Suppressor macrophage treated with lipopolysaccharide for 4 hours (primary cell): ENCODE measurements at places on chromosomes 12 and 14.

DNA sequence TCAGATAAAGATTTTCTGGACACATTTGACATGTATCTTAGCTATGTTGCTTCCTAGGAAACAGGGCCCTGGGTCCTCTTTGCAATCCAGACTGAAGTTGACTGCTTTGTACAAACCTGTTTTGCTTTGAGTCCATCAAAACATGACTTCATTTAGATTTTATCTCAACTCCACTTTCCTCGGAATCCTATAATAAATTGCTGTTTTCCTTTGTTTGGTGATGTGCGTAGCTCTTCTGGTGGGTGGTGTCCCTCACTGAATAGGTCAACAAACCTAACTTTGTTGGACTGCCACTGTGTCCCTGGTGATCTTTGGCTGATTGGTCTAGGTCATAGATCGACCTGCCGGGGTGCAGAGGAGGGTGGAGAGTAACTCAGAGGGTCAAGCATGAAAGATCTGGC is 735 bp upstream of the P2RX7 start:
- no peak for DNase-seq

DNA sequence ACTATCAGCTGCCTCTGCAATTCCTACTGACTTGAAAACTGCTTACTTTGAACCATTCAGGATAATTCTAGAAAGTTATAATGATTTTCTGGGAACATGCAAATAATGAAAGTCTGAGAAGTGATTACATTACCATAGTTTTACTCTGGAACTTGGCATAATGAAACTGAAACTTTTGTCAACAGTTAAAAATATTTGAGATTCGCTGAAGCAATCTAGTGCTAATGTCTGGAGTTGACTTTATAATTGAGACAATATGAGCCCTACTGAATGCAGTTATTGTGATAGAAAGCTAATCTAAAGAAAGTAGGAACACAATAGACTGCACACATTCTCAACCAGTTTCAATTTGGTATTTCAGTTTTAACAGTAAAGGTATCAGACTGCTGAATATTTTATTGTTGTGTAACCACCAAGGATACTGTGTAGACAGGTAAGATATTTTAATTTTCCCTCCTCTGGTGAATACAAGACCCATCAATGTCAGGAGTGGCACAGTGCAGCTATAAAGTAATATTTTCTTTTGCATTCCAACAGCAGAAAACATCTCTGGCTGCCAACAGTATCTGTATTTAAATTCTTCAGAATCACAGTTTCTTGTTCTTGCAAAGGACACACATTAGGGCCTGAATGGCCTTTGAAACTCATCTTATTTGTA is 483.5 kb downstream of the ATP23 start:
- peak; percentile 39 for DNase-seq

GRCh38 chr14:50573862-50574261 is 13.9 kb downstream of the ATL1 start:
- no peak for DNase-seq

DNA sequence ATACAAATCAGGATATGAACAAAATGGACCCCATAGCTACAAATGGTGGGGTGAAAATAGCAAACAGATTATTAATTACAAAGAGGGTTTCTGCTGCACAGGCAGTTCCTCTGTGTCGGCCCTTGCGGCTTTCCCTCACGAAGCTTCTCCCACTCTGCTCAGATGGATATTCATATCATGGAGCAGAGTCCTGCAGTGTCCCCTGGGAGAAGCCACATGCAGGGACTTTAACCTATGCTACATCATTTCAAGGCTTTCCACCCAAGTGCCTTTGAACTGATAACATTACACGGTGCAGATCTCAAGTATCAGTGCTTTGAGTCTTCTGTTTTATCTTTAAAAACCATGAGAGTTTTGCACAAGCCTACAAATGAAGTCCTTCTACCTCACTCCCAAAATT is 229.1 kb downstream of the PPM1H start:
- no peak for DNase-seq

DNA sequence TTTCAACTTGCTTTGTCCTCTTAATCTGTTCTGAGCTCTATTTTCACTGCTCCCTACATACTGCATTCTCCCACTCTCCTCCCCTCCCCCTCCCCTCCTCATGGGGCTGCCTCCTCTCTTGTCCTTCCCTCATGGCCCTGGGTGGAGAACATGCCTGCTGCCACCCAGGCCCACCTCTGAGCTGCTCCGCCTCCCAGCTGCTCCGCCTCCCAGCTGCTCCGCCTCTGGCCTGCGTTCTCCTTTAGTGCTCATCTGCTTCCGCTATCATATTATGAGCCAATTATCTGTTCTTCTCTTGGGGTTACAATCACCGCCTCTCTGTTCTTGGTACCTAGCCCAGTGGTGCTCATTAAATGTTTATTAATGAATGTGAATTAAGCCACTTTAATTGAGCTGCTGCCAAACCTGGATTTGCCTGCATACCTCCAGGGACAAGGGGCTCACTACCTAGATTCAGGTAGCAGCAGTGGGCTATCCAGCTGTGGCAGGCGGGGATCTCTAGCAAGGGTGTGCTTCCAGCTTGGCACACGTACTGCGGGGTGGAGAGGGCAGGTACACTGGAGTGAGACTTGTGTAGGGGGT is 32.0 kb upstream of the FAM181A start:
- DNase-seq: no peak

- peak; percentile 79 for DNase-seq
Measured at GRCh38 chr14:103808403-103809001, 38.9 kb downstream of the PPP1R13B start.

GRCh38 chr12:9870286-9870866 is 1.2 kb upstream of the CLEC2B start:
- DNase-seq: peak; percentile 12

GRCh38 chr12:53204351-53204750 is 2.7 kb downstream of the ITGB7 start:
- DNase-seq: peak; percentile 76
